Lower lobe of right lung (tissue), 2 donors: ENCODE measurements at places on chromosomes 5 and 9. TPM values are rescaled to one million over a fixed set of nuclear protein-coding genes. Genes with fewer than 3 reads are reported as not detected.

DNA sequence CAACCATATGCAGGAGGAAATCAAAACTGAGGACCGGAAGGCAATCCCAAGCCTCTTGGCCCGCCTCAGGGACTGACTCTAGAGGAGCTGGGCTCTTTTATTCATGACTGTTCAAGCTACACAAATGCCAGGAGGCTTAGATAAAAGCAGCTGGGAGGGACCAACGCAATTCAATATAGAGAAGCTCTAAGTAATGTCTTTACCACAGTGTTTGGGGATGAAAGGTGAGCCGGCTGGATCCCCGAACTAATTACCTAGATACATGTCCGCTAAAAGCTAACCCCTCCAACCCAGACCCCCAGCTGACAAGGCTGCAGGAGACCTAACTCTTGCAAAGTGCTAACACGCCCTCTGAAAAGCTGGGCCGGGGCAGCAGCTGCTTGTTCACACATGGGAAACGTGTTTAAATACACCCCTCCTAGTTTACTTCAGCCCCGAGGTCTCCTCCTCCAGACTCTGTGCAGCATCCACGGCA is 67.5 kb downstream of the TLE1 start:
- no peak for DNase-seq

DNA sequence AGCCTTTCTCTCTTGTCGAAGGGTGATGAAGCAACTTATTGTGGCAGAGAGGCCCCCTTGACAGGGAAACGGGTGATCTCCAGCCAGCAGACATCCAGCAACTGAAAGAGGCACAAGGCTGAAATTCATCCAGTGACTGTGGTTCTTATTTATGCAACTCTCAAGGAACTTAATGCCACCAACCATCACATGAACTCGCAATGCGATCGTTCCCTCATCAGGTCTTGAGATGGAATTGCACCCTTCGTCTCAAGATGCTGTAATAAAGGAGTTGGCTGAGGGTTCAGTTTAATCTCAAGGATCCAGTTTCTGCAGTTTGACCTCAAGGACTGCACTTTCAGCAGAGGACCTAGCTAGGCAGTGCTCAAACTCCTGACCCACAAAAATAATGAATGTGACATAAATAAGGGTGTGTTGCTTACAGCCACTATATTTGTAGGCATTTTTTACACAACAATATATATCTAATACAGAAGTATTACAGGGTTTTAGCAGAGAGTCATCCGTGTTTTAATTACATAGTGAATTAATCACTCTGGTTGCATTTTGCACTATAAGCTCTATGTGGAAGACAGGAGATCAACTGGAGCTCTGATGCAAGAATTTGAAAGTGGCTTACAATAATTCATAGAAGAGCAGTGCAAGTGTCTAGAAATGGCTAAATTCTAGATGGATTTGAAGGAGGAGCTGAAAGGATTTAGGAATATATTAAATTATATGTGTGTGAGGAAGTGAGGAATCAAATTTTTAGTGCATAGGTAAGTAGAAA is 957.8 kb upstream of the CTNND2 start:
- DNase-seq, result no peak

The DIMT1 gene
- total RNA-seq, result 19.3 TPM

GRCh38 chr5:107985144-107985543 is 314.4 kb upstream of the EFNA5 start:
- DNase-seq, result no peak

- no peak for DNase-seq
Measured at GRCh38 chr5:122908108-122908507, 62.7 kb downstream of the SNX24 start.

The MSH3 gene
- 17.0 TPM for total RNA-seq

The FYB1 gene
- 51.0 TPM for total RNA-seq

The RETREG1 gene
- total RNA-seq, result 20.6 TPM

DNA sequence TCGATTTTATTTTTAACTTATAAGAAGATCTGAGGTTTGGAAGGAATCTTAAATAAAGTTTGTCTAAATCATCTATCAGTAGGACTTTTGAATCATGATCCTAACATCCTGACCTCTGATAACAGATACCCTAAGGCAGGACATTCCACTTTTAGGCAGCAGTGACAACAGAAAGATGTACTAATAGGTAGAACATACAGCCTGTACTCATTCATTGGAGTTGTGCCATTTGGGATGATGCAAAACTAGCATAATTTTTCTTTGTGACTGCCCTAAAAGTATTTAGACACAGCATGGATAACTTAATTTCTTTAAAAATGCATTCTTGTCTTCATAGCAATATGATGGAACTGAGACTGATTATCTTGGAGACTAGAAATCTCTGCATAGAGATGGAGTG is 39.7 kb downstream of the CDC42SE2 start:
- no peak for DNase-seq

The SEMA6A gene
- total RNA-seq, result 44.3 TPM

The ACTBL2 gene
- total RNA-seq, result not detected

The ARID3C gene
- total RNA-seq, result not detected
